Inflammatory macrophage treated with lipopolysaccharide for 1 hour (primary cell): ENCODE measurements at places on chromosomes 2 and 18.

DNA sequence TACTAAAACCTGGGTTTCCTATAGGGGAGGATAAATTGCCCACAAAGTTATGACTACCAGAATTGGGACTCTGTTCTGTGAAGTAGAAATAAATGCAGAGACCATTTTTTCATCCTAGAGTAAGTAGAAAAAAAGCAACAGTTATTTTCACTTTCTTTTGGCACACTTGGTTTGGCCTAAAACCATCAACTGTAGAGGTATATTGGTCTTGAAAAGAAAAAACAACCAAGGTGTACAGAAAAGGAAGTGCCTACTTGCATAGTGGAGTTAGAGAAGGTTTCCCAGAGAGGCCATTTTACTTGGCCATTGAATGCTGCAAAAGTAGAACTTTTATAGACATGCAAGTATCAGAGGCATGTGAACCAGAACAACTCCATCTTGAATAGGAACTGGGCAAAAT lies 89.4 kb upstream of the TACR1 start:
- DNase-seq: no peak

DNA sequence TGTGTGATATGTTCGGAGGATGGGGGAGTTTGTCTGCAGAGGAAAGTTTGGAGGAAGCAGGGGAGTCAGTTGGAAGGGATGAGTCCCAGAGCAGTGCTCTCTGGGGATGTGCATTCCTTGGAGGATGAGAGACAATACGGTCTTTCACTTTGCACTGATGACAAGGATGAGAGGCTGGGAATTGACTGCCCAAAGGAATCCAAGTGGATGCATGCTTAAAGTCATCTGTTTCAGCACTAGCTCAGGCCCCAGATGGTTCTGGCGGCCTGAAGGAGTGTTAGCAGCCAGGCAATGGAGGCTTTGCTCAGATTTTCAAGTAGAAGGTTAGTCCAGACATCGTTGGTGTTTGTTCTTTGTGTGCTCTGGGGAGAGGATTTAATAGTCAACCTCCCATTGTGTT lies 100.2 kb downstream of the CRIM1 start:
- no peak for DNase-seq

GRCh38 chr2:9497017-9497416 lies 22.7 kb downstream of the IAH1 start:
- DNase-seq: no peak

GRCh38 chr2:50777954-50778353 lies 254.0 kb downstream of the NRXN1 start:
- DNase-seq: no peak

- DNase-seq: no peak
These were observed 221.5 kb downstream of the ANKRD30B start for GRCh38 chr18:14969500-14969899.

DNA sequence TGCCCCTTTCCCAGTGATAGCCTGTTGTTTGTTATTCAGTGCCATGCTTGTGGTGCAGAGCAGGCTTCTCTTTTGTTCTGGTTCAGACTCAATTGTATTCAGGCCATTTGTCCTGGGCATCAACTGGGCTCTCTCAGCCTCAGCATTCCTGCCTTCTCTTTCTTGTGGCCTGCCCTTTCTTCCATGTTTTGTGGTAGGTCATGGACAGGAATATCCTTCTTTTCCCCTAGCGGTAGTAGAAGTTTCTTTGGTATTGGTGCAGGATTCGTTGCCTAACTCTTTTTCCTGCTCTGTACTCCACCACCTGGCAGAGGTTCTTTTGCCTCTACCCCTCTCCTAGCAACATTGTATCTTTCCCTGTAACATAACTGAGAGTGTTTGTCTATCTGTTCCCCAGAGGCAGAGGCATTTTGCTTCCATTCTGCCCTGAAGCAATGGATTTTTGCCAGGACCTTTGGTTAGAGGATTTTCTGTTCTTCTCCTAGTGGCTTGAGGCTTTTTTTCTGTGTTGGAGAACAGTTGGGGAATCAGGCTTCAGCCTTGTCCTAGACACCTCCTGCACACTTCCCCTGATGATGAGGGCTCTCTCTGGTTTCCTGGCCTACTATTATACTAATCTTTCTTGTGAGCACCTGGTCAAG lies 68.5 kb downstream of the NCOA1 start:
- no peak for DNase-seq
